ENCODE measurements at places on chromosomes 16 and 17. TPM values are rescaled to one million over a fixed set of nuclear protein-coding genes. Genes with fewer than 3 reads are reported as not detected.

DNA sequence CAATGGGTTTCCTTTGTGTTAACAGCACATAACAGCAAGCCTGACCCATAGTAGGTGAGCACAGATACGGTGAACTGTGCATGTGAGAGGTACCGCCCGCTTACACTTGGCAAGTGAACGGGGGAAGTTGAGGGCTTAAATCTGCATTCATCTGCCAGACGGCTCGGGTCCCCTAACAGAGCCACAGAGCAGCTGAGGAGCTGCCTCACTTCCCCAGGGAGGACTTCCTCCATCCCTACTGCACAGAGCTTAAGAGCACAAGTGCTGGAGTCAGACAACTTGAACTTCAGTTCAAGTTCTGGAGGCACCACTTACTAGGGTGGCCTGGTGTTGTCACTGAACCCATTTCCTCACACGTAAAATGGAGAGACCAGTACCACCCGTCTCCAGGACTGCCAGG, 13.4 kb downstream of the RAB5C start:
- H3K4me3 ChIP-seq: no peak overlapping the region
- DNase-seq: no peak
- H3K36me3 ChIP-seq: no peaks in the 10 kb centered on the region
- peaks cover 48% of the 10 kb centered on the region for H3K4me1 ChIP-seq
- no peaks in the 10 kb centered on the region for H3K27me3 ChIP-seq
- no peak overlapping the region for H3K27ac ChIP-seq

DNA sequence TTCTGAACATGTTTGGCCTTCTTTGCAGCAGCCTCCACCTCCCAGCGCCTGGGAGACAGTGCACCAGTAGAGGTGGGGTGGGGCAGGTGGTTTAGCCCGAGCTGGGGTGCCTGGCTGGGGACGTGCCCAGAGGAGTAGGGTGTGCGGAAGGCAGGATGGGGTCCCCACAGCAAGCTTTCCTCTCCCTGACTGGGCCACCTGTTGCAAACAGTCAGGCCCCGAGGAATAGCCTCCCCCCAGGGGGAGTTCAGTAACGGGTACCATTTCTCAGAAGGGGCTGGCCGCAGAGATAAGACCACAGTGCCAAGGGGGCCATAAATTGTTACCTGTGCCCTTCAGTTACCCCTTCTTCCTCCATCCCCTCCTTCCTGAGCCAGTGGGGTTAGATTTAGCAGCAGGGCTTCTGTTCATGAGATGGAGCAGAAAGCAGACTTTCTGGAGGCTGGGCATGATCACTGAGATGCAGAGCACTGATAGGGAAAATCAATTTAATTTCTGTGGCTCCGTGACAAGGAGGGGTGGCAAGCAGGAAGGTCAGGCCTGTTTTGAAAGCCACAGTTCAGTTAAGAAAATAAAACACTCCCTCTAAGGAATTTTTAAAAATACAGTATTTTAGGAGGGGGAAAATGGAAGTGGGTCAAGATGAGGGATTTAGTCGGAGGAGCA, 181.9 kb downstream of the MSI2 start:
- H3K27me3 ChIP-seq: no peaks in the 10 kb centered on the region
- no peak for DNase-seq
- no peaks in the 10 kb centered on the region for H3K36me3 ChIP-seq
- no peak overlapping the region for H3K27ac ChIP-seq
- H3K4me1 ChIP-seq: peaks cover 22% of the 10 kb centered on the region

- peak overlapping the region; percentile 36 for H3K27ac ChIP-seq
- H3K27me3 ChIP-seq: no peaks in the 10 kb centered on the region
- H3K4me3 ChIP-seq: no peak overlapping the region
- peaks cover 13% of the 10 kb centered on the region for H3K4me1 ChIP-seq
- no peak for DNase-seq
- peaks cover 32% of the 10 kb centered on the region for H3K36me3 ChIP-seq
These were observed 5.0 kb upstream of the DNASE1L2 start for GRCh38 chr16:2231016-2231931.

PRRT2 gene
- total RNA-seq: 1.0 TPM

SDR42E1 gene
- total RNA-seq: 2.6 TPM

DNA sequence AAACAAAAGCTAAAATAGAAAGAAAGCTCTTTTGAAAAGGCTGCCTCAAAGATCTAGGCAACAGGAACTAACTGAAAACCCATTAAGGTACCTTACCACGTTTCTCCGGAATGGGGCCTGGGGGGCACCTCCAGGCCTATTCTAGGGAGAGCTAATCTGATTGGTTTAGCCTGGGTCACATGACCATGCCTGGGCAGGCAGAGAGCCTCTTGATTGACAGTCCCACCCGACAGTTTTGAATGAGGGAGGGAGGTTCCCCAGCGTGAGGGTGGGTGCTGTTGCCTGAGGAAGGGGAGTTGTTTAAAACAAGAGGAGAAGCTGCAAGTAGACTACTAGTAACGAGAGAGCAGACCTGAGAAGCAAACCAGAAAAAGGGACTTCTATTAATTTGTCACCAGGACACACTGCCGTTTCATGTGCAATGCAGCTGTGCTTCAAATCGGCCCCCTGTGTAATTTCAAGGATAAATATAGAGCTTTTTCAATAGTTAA, 143.4 kb upstream of the HS3ST2 start:
- no peaks in the 10 kb centered on the region for H3K27me3 ChIP-seq
- H3K36me3 ChIP-seq: no peaks in the 10 kb centered on the region
- no peak for DNase-seq
- no peaks in the 10 kb centered on the region for H3K4me1 ChIP-seq

PDIA2 gene
- 517 TPM for total RNA-seq

GRCh38 chr16:1394367-1394951, 20.0 kb downstream of the UNKL start:
- no peak for DNase-seq
- H3K27ac ChIP-seq: no peak overlapping the region
- no peak overlapping the region for H3K4me3 ChIP-seq
- no peaks in the 10 kb centered on the region for H3K4me1 ChIP-seq
- H3K27me3 ChIP-seq: no peaks in the 10 kb centered on the region
- peaks cover 7% of the 10 kb centered on the region for H3K36me3 ChIP-seq

DNA sequence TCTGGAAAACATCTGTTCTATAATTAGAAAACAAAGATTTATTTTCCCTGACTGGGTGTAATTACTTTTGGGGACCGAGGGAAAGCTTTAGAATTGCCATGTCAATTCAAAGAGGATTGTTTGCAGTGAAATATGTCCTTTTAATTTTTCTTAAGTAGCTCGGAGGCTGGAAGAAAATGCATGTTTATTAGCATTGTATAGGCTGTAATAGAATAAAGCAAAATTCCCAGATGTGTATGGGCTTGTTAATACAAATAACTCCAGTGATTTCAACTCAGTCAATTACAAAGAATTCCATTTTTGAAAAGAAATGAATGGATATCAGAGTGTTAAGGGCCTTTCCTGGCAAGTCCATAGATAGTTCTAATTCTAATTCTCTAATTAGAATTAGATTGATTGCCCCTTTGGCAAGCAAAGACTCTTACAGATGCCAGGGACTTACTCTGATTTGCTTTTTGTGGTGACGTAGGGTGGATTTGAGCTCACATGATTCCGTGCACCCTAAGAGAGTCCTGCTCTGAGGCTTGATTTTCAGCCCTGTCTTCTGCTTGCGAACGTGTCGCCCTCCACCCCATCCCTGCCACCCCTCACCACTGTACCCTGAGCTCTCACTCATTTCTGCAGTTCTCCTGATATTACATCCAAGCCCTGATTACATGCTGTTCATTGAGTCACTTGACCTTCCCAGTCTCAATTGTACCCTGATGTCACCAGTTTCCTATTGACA, 70.0 kb upstream of the FAM20A start:
- H3K4me1 ChIP-seq: no peaks in the 10 kb centered on the region
- H3K4me3 ChIP-seq: no peak overlapping the region
- no peak for DNase-seq
- no peaks in the 10 kb centered on the region for H3K27me3 ChIP-seq
- H3K27ac ChIP-seq: no peak overlapping the region
- no peaks in the 10 kb centered on the region for H3K36me3 ChIP-seq

MT4 gene
- not detected for total RNA-seq

GRCh38 chr17:59406808-59407381, 75.4 kb downstream of the YPEL2 start:
- no peaks in the 10 kb centered on the region for H3K27me3 ChIP-seq
- H3K27ac ChIP-seq: peak overlapping the region; percentile 37
- no peaks in the 10 kb centered on the region for H3K36me3 ChIP-seq
- H3K4me3 ChIP-seq: no peak overlapping the region

METRN gene
- total RNA-seq: 36.6 TPM

DNA sequence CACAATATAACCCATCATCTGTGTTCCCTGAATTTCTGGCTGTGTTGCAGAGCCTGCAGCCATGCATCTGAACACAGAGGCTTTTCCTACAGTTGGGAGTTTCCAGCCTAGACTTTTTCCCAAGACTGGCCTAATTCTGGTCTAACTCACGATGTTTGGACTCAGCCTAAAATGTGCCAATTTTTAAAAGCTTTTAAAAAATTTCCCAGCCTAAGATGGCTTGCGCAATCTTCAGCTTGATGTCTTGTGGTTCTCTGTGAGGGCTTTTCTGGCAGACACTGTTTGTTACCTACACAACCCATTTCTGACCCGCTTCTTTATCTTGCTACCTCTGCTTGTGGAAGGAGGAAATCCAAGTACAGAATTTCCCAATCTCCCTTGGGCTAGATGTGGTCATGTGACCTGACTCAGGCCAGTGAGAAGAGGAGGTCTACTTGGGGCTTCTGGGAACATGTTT, 72.7 kb upstream of the GAS7 start:
- H3K4me1 ChIP-seq: no peaks in the 10 kb centered on the region
- no peak overlapping the region for H3K27ac ChIP-seq
- H3K27me3 ChIP-seq: no peaks in the 10 kb centered on the region

STX1B gene
- 0.33 TPM for total RNA-seq

MYL11 gene
- not detected for total RNA-seq

DNA sequence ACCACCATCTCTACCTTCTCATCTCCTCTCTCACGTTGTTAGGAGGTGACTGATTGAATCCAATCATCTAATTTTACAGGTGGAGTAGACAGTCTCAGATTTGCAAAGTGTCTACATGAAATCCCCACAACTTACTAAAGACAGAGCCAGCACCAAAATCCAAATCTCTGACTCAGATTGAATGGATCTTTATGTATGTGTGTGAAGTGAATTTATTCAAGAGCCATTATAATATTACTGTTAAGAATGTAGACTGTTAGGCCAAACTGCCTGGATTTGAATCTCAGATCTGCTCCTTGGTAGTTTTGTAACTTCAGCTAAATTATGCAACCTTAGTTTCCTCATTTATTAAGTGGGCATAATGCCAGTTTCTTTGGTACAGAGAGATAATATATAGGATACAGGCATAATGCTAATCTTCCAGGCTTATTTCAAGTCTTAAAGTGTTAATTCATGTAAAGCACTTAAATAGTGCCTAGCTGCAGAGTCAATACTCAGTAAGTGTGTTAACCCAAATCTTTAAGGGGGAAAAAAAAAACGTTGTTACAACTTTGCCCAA, 12.7 kb downstream of the CNEP1R1 start:
- peaks cover 17% of the 10 kb centered on the region for H3K4me1 ChIP-seq
- H3K4me3 ChIP-seq: no peak overlapping the region
- peaks cover 6% of the 10 kb centered on the region for H3K36me3 ChIP-seq
- no peaks in the 10 kb centered on the region for H3K27me3 ChIP-seq
- DNase-seq: no peak
- no peak overlapping the region for H3K27ac ChIP-seq

DNA sequence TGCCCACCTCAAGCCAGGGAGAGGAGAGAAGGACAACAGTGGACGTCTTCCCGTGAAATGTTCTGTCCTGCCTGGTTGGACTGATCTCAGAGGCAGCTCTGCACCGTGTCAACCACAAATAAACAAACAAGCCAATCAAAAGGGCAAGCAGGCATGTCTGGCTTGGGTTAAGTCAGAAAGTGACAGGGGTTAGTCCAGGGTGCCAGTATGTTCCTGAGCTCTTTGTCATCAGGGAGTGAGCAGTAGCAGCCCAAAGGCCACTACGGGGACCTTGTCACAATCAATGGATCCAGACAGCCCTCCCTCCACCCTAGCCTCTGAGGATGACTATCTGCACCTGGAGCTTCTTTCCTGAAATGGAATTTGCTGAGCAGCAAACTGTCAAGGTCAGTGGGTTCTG, 35.0 kb downstream of the CNGB1 start:
- H3K27me3 ChIP-seq: no peaks in the 10 kb centered on the region
- H3K4me1 ChIP-seq: no peaks in the 10 kb centered on the region
- no peak for DNase-seq
- no peaks in the 10 kb centered on the region for H3K36me3 ChIP-seq
- H3K27ac ChIP-seq: no peak overlapping the region
- no peak overlapping the region for H3K4me3 ChIP-seq

SLC47A1 gene
- not detected for total RNA-seq

JPH3 gene
- total RNA-seq: not detected

GRCh38 chr17:76752006-76752405, 14.1 kb downstream of the MFSD11 start:
- no peaks in the 10 kb centered on the region for H3K4me1 ChIP-seq
- no peaks in the 10 kb centered on the region for H3K36me3 ChIP-seq

DNA sequence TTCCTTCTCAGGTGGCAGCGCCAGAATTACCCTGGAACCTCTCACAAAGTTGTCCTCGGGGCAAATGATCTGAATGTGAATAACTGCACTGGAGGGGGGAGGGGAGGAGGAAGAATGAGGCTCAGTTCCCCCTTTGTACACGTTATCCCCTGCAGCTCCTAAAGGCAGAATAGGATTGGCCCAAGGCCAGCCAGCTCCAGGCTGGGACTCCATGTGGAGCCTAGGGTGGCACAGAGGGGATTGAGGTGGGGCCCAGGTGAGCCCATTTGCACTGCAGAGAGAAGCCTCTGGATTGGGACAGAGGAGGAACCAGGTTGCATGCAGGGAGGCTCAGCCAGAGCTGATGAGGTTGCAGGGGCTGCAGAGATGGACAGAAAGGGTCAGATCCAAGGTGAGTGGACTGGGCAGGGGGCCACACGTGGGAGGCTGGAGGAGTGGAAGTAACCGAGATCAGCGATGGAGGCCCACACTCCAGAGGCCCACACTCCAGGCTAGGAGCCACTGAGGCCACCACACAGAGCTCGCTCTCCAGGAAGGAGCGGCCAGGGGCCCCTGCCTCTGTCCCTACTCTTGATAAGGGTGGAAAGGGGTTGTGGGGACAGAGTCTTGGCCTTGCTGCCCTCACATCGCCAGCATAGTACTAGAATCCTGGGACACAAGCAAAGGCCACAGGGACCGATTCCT, 78.6 kb downstream of the RBFOX3 start:
- H3K4me3 ChIP-seq: no peak overlapping the region
- no peak overlapping the region for H3K27ac ChIP-seq
- no peak for DNase-seq

GRCh38 chr16:10896723-10897122, 19.7 kb downstream of the CIITA start:
- no peak overlapping the region for H3K27ac ChIP-seq
- H3K4me1 ChIP-seq: no peaks in the 10 kb centered on the region
- H3K27me3 ChIP-seq: no peaks in the 10 kb centered on the region
- no peaks in the 10 kb centered on the region for H3K36me3 ChIP-seq
- H3K4me3 ChIP-seq: no peak overlapping the region
- DNase-seq: no peak

GRCh38 chr17:34399725-34400124, 36.7 kb upstream of the CCL1 start:
- no peak overlapping the region for H3K4me3 ChIP-seq
- no peak overlapping the region for H3K27ac ChIP-seq

All from body of pancreas (tissue), 4 donors.